Activated CD4-positive, alpha-beta T cell treated with anti-CD3 and anti-CD28 coated beads for 1 hour (primary cell): ENCODE measurements at places on chromosomes 7 and 10.

DNA sequence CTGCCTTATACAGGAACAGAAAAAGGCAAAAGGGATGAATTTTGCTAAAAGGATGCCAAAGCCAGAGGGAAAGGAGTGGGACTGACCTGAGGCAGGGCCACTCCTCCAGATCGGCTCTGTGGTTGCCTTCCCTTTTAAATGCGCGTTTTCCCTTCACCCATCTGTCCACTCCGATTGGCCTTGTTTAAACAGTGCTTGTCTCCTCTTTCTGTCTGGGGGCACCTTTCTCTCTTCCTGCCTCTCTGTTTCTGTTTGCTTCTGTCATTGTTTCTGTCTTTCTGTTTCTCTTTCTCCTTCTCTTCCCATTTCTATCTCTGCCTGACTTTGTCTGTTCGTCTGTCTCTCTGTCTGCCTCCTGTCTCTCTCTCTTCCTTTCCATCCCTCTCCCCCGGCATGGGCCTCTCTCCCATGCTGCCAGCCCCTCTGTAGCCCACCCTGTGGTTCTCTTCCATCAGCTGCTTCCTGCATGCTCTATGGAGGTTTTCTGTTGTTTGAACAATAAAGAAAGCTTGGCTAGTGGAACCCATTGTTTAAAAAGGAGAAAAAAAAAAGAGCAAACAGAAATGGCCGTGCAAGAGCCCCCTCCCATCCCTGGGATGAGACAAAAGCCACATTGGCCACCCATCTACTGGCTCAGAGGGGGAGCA, 29.5 kb upstream of the HSPB1 start:
- no peak for DNase-seq

DNA sequence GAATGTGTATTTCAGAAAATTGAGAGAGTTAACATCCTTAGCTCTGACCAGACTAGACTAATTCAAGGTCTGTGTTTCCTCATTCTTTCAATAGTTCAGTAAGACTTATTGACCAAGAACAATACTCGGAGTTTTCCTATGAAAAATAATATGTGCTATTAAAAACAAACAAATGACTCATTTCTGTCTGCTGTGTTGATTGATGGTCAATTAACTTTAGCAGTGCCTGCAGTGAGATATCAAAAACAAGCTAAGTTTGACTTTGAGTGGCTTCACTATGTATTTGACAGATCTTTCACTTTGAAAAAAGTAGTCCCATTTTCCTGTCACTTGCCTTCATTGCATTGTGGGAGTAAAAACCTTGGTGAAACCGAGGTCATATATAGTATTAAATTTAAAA, 91.0 kb downstream of the GNAT3 start:
- no peak for DNase-seq

GRCh38 chr10:45000138-45000751, 478 bp upstream of the ZNF22 start:
- no peak for DNase-seq

GRCh38 chr7:98296833-98297232, 15.3 kb downstream of the BRI3 start:
- DNase-seq: no peak

- no peak for DNase-seq
These were observed 47.6 kb upstream of the ELFN1 start for GRCh38 chr7:1622441-1622840.

DNA sequence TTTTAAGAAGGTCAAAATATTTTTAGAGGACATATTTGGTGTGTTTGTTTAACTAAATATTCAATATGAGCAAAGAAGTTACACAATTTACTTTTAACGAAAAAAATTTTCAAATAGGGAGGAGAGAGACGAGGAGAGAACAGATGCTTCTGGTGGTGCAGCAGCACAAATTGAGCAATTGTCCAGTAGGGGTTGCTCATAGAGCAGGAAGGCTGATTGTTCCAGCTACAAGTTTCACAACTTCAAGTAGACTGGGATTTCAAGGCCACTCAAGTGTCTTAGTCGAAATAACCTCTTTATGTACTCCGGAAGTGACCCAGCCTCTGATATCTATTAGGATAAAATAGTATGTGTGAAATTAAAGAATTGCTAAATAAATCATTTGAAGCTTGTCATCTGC, 197.9 kb downstream of the HDAC9 start:
- no peak for DNase-seq

- DNase-seq: no peak
These were observed 72.8 kb upstream of the PPIF start for GRCh38 chr10:79274279-79275104.

DNA sequence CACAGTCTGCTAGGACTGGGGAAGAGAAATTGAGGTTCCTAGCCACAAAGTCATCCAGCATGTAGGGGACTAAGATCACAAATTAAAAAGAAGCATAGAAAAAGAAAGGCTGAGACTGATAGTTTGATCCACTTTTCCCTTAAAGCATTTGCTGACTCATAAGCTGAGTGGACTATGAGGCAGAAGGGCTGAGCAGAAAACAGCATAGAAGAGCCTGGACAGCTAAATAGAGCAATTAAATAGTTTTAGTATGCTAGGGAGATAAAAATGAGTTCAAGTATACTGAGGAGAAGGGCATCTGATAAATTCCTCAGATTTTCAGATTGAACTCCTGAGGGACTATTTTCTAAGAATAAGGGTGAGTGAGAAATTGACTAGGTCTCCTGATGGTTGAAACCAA, 155.9 kb upstream of the EGR2 start:
- DNase-seq: no peak

DNA sequence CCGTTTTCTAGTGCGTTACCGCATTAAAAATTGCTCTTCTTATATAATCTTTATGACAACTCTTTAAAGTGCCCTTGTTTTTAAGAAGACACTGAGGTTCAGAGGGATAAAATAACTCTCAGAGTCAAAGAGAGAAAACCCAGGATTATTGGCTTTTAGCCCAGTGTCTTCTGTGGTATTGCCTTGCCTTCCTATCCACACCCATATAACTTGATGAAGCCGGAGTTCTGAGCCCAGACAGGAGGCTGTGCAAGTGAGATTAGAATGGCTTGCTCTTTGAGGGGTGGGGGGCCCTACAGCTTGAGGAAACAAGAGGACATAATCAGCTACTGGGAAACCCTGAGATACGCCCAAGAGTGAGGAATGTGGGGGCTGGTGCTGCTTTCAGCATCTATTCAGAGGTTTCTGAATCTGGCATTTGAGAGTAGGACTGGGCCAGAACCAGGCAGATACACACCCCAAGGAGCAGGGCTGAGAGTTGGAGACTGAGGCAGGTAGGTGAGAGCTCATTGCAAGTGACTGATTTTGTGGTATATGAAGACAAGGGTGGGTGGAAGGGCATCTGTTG, 2.3 kb downstream of the PRXL2A start:
- DNase-seq: no peak

DNA sequence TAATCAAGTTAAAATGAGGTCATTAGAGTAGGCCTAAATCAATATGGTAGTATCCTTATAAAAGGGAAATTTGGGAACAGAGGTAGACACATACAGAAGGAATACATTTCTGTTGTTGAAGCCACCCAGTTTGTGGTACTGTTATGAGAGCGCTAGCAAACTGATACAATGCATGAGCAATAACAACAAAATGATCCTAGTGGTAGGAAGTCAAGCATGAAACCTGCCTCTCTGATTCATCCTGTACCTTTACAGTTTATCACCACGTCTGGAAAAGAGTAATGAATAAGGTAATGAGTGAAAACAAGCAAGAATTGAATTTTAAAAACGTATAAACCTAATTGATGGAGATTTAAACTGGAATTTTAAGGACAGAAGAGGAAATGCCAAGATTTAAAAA, 217.2 kb downstream of the PCLO start:
- no peak for DNase-seq

DNA sequence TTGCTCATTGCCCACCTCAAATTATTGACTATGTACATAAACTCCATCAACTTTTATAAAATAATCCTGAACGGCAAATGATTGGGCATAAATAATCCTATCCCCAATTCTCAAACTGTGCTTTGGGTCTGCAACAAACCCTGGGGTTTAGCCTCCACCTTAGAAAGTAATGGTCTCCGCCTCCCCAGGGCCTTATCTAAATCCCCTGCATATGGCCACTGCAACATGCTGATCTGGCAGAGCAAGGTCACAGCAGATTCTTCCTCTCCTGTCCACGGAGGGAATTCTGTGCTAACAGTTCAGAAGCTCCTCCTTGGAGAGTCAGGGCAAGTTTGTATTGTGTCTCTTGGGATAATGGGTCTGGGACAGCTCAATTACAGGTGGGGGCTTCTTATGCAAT, 18.4 kb downstream of the FXYD4 start:
- DNase-seq: no peak

DNA sequence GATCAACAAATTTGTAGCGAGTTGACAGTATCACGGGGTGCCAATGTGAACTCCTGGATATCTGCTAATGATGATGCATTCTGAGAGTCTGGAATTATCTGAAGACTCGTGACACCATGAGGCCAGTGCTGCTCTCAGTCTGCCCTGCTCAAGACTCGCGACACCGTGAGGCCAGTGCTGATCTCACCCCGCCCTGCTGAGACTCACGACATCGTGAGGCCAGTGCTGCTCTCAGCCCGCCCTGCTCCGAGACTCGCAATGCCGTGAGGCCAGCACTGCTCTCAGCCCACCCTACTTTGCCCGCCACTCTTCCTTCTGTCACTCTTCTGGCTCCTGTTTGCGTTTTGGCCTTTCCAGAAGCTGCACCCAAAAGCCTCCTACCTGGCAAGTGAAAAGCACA, 411.8 kb downstream of the PTPRN2 start:
- DNase-seq: no peak

GRCh38 chr10:26743091-26743490, 45.6 kb downstream of the PDSS1 start:
- DNase-seq: no peak

GRCh38 chr10:119221201-119221600, 13.8 kb downstream of the GRK5 start:
- DNase-seq: no peak

- DNase-seq: no peak
These were observed 343 bp upstream of the C10orf71 start for GRCh38 chr10:49298671-49298982.

DNA sequence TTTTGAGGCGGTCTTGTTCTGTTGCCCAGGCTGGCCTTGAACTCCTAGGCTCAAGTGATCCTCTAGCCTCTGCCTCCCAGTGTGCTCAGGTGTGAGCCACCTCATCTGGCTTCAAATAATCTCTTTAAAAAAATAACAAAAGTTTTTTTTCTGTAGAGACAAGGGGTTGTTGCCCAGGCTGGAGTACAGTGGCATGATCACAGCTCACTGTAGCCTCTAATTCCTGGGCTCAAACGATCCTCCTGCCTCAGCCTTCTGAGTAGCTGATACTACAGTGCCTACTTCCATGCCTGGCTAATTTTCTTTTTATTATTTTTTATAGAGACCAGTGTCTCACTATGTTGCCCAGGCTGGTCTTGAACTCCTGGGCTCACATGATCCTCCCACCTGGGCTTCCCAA, 11.7 kb downstream of the FOXK1 start:
- no peak for DNase-seq

DNA sequence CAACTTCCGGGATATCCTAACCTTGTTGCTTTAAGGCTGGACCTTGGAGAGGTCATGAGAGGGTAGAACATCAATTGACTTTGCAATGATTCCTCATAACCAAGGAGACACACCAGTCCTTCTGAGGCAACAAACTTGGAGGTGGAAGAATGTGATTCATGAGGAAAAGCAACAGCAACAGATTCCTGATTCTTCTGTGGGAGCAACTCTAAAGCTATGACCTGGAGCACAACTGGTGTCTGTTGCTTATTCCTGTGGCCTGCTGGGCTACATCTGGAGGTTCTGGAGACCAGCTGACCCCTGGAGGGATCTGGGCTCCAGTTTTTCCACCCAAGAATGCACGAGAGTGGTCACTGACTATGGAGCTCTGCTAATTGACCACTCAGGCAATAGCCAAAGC, 116.6 kb downstream of the CREB5 start:
- DNase-seq: no peak

GRCh38 chr10:90306187-90306586, 551.7 kb downstream of the HTR7 start:
- DNase-seq: no peak

DNA sequence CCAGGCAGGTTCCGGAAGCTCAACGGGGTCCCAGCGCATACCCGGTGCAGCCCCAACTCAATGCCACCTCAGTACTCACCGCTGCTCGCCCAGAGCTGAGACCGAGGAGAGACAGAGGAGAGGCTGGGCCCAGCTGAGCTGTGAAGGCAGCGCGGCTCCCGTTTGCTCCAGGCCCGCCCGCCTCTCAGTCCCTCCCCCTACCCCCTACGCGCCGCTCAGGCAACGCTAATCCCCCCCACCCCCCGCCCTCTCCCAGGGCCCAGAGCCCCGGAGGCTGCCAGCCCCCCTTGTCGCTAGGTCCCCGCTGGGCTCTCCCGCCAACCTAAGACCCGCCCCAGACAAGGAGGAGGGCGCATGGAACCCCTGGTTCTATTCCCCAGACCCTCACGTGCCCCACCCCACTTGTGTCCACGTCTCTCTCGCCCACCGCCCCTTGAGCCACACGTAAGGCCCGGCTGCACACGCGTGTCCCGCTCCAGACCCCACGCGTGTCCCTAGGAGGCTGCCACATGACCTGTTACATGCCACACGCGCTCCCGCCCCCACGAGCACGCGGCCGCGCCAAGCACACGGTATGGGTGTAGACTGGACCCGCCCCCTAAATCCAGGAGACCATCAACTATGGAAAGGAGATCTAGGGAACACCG, at the start of gene PSD:
Gene PSD (minus strand): TSS at position 164 of the 647 bp plus-strand sequence. CDS start 1,747 bp downstream, outside the sequence.
- no peak for DNase-seq

DNA sequence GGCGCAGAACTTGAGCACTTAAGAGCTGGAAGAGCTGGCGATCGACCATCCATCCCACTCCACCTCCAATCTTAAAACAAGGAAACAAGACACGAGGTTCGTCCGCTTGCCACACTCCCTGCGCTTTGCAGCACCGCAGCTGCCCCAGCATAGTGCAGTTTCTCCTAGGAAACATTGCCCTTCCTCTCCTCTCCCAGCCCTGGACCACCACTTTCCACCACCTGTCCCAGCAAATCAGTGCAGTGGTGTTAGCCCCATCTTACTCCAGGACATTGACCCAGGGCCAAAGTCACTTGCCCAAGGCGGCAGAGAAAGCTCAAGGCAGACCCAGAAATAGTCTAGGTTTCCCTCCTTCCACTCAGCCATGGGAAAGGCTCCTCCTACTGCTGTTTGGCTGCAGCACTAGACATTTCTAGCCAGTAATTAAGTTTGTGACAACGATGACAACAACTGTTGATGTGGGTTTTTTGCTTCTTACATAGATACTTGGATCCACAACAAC, 1.5 kb upstream of the PARD3 start:
- no peak for DNase-seq

- no peak for DNase-seq
These were observed 37.0 kb downstream of the RPA3 start for GRCh38 chr7:7681191-7681935.
